Ovary (tissue), 10 donors: ENCODE measurements at places on chromosomes 2 and 18. TPM values are rescaled to one million over a fixed set of nuclear protein-coding genes. Genes with fewer than 3 reads are reported as not detected.

- no peak for DNase-seq
Measured at GRCh38 chr2:23545811-23546210, 160.8 kb downstream of the KLHL29 start.

- no peak for DNase-seq
Measured at GRCh38 chr2:236858661-236859060, 227.0 kb upstream of the COPS8 start.

DNA sequence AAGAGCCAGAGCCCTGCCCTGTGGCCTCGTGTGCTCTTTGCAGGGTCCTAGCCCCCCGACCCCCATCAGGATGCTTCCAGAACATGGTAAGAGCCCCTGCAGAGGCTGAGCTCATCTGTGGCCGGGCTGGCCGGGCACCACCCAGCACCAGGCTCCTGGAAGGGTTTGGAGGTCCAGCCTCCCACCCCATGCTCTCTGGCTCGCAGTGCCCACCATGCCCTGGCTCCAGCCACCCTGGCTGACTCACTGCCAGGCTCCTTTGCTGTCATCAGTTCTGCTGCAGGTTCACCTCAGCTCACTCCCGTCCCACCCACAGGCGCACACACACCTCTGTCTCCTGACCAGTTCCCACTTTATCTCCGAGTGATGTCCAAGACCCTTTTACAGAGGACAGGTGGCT is 37.5 kb downstream of the EIF4E2 start:
- no peak for DNase-seq

DNA sequence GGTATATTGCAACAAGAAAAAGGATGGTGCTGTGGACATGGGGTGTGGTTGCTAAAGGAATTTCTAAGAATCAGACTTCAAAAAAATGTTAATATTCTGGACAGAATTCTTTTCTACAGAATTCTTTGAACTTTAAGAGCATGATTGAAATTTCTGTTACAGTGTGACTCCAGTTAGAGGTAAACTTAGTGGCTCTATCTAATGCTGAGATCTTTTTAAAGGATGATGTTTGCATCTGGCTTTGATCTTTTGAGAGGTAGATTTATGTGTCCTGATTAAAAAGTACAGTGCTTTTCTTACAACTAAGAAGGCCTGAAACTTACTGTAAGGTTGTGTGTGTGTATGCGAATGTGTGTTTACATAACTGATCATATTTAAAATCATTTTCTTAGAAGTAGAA is 25.4 kb downstream of the NCK2 start:
- DNase-seq, result no peak

DNA sequence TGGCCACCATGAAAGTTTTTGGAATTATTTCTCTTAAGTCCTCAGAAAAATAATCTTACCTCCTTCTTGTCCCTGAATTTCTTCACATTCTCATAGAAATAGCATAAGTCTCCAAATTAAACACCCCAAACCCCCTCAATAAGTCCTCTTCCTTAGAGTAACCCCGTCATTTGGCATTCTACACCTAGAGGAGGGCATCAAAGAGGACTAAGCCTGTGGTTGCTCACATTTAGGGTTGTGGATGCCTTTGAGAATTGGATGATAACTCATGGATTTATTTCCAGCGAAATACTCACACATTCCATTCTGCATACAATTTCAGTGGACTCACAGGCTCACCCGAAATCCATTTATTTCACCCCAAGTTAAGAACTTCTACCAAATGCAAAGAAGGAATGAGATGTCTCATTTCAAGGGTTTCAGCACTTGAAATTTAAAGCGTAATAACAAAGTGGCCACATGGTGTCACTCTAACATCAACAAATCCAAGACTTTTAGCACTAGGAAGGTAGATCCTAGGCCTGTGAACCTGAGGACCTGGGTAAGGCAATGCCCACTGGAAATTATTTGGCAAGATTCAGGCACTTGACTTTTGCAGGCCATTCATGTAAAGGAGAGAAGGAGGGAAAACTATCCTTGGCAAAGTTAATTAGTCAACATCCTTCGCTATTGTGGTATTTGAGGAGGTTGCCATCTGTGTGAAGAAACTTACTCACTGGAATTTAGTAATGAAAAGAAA is 24.6 kb downstream of the DYTN start:
- no peak for DNase-seq

- no peak for DNase-seq
Measured at GRCh38 chr18:50034029-50034428, 160.9 kb downstream of the MYO5B start.

GRCh38 chr2:101864426-101864825 is 127.3 kb upstream of the IL1R2 start:
- no peak for DNase-seq

GRCh38 chr18:26471027-26471426 is 77.3 kb downstream of the KCTD1 start:
- DNase-seq, result no peak

Gene OSR1
- total RNA-seq, result 2.5 TPM

Gene MC5R
- not detected for total RNA-seq

GRCh38 chr18:22387364-22387763 is 30.4 kb downstream of the CTAGE1 start:
- no peak for DNase-seq

DNA sequence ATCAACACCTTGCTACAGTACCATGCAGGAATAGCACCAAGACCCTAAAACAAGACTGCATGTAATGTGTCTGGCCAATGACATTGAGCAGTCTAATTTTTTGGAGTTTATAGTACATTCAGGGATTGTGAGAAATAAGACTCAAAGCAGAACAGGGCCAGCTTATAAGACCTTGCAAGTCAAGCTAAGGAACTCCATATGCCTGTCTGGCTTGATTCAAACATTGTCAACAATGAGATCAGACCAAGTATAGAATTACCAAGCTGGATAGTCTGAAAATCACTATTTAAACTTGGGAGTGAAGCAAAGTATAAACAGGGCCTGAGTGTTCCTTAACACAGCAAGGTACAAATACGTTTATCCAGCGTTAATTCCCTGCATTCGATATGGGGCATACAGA is 370.9 kb downstream of the CNTNAP5 start:
- DNase-seq, result no peak

Gene HOXD12
- not detected for total RNA-seq

GRCh38 chr2:66794551-66794950 is 359.6 kb downstream of the MEIS1 start:
- DNase-seq, result no peak

Gene ADAM23
- total RNA-seq, result 1.5 TPM

GRCh38 chr2:152499896-152500735 is 165.1 kb downstream of the FMNL2 start:
- DNase-seq, result no peak

DNA sequence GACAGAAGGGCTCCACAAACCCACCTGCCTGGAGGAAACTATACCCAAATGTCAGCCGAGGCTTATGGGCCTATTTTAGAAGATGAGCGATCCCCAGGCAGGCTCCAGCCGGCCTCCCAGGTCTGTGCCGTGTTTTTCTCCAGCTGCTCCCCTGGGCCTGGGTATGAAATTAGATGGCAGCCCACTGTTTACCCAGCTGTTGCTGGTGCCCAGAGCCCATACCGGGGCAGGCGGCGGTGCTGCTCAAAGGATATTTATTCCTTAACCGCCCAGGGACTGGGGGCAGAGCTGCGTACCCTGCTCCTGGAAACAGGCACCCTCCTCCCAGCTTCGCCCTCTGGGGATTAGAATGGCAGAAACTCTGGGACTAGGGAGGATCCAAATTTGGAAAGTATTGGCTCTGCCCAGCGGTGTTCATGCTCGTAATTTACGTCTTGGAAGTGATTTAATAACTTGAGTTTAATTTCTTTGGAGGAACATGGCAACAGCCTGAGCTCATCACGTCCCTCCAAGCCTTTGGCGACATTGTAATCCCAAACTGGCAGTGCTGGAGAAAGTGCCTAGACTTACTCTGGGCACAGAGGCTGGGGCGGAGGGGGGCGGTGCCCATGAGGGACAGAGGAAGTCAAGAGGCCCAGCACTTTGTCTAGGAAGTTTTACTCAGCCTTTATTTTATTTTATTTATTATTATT is 199.2 kb downstream of the KLHL29 start:
- no peak for DNase-seq
